ENCODE measurements at places on chromosomes 13 and 19. TPM values are rescaled to one million over a fixed set of nuclear protein-coding genes. Genes with fewer than 3 reads are reported as not detected.
A peak's percentile ranks its signal among the peaks of the same experiment; 100 is the strongest.

Gene DENND1C
- total RNA-seq, result not detected

Gene ZNF418
- total RNA-seq, result 4.9 TPM

- no peak for DNase-seq
Observed at GRCh38 chr19:57242821-57243220, 2.4 kb downstream of the ZNF805 start.

Gene OR10H3
- not detected for total RNA-seq

DNA sequence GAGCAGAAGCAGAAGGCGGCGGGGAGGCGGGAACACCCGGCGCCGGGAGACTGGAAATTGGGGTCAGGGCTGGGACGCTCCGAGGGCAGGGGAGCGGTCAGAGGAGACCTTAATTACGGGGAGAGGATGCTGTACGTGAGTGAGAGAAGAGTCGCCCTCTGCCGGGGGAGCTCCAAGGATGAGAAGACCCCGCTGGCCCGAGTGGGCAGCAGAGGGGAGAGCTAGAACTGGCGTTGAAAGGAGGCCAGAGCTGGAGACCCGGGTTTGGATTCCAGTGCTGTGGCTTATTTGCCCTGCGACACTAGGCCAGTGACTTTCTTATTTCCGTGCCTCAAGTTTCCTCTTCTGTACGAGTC is 536 bp downstream of the FAM32A start:
- DNase-seq, result peak; percentile 67
